Activated CD4-positive, CD25-positive, alpha-beta regulatory T cell (primary cell): ENCODE measurements at places on chromosomes 2 and 18.

DNA sequence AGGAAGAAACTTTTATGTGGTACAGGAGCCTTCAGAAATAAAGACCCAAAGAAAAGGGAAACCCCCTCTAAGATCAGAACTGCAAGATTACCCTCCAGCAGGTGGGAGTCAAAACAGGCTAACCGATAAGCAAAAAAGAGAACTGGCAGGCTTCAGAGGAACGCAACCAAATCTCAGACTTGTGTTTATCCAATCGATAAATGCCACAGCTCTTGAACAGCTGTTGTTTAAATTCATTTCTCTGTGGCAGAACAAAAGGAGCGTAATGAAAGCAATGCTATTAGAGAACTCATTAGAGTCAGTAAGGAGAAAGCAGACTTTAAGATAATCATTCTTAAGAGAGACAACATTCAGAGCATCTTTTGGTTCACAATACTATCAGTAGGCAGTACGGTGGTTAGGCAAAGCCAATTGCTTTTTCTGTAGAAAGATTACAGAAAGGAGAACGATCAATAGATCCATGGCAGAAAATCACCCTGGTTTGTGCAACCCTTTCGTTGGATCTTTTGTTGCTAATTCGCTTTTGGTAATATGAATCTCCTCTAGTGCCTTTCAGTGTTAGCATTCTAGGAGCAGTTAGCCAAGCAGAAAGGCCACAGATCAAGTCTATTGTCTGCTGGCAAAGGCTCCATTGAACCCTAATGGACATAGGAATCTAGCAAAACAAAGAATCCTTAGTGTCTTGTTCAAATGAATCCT lies 476.4 kb upstream of the CHST9 start:
- DNase-seq = no peak

GRCh38 chr2:165349181-165349580 lies 110.0 kb downstream of the SCN2A start:
- DNase-seq = no peak

DNA sequence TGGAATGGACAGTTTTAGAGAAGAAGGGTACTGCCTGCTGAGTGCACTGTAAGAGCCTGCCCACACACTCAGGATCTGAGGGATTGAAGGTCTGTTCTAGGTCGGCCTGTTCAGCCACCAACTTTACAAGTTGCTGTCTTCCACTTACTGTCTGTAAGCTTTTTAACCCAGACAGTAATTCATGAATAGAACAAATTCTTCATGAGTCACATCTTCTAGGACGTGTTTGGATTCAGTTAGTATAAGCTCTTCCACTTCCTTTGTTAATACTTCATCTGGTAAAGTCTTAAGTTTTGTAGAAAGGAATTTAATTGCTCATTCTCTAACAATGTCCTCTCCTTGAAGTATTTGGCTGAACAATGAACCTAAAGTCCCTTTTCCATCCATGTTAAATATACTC lies 74.6 kb downstream of the PDE11A start:
- no peak for DNase-seq

DNA sequence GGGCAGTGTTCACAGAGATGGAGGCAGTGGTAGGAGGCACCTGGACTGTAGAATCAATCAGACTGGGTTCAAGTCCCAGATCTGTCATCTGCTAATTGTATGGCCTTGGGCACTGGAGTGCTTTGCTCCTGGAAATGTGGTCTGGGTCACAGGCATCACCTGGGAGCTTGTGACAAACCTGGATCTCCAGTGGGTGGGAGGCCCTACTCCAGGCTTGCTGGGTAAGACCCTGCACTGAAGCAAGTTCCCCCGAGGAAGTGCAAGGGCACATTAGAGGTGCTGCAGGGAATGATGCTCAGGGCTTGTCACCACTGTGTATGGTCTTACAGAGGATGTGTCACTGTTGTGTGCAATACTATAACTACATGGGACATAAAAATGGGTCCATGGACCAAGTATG lies 220.5 kb upstream of the ID2 start:
- no peak for DNase-seq

GRCh38 chr2:152846697-152847470 lies 128.5 kb downstream of the ARL6IP6 start:
- DNase-seq = no peak

DNA sequence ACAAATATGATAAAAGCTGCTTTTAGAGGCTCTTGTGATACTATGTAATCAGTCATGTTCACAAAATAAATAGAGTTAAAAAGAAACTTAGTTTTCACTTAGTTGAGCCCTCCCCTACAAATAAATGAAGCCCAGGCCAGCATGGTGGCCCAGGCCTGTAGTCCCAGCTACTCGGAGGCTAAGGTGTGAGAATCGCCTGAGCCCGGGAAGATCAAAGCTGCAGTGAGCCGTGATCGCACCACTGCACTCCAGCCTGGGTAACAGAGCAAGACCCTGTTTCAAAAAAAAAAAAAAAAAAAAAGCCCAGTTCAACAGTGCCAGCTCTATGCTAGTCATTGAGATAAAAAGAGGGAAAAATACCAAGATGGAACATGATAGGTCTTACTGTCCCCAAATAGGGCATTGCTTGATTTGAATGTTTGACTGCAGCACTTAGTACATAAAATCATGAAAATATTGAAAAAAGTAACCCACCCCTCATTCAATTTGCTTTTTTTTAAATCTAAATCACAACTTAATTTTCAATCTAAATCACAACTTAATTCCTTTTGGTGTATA lies 1.5 kb downstream of the ASNSD1 start:
- DNase-seq = no peak

DNA sequence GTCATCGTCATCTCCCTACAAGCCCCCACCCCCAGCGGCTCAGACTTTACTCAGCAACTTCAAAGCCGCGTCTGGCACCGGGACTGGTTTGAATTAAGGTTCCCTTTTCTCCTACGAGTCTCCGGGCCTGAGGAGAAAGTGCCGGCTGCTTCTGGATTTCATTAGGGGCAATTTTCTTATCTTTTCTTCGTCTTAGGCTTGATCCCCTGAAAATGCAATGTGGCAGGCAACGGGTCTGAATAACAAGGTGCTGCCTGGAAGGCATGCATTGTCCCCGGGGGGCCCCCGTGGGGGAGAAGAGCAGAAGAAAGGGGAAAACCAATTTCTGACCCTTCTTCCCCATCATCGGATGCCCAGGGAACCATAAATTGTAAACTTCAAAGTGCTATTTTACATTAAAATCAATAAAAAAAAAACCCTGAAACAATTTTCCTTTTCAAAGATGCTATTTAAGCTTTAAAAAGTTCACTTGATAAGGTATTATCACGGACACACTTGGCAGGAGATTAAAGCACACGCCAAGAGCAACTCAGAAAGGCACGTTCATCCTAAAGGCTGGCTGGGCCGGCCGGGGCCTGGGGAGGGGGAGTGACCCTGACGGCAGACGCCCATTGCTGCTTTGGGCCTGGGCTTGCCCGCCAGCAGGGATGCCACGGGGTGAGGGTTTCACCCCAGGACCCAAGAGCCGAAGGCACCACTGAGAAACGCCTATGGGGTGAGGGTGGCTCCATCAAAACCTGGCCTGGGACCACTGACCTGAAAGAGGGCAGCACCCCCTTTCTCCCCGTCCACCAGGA lies 230.4 kb downstream of the TWIST2 start:
- DNase-seq = no peak

DNA sequence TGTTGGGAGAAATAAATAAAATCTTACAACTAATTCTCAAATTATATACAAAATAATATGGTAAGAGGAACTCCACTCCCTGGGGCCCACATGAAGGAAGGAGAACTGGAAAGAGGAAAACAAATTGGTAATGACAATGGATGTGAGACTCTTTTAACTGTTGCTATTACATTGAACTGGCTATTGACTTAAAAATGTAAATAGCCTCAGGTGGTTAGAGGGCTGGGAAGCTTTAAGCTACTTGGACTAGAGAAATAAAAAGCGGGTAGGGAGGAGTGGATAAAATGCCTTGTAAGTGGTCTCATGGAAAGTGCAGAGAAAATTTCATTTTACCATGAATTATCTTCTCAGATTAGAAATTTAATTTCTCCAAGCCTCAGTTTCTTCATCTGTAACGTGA lies 64.1 kb downstream of the KCNJ3 start:
- DNase-seq = no peak

- DNase-seq = no peak
Observed at GRCh38 chr2:38163006-38163405, 87.1 kb upstream of the CYP1B1 start.

GRCh38 chr2:26642429-26642828 lies 1.3 kb upstream of the CIB4 start:
- DNase-seq = no peak

GRCh38 chr2:201558665-201559064 lies 84.6 kb downstream of the TMEM237 start:
- DNase-seq = no peak

DNA sequence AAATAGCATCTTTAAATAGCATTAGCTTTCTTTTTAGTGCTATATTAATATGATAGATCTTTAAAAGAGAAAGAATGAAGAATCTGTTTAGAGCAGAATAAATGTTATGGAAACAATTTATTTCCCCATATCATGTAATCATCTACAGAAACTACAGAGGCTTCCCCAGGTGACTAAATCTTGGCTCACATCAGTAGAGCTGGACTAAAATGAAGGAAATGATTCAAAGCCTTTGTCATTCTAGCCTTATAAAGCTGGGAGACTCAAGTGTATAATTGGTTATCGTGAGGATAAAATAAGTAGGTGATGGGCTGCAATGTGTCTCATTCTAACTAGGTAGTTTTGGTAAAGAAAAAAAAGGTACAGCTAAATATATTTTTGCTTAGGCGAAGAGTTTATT lies 83.2 kb upstream of the UNC80 start:
- DNase-seq = no peak

DNA sequence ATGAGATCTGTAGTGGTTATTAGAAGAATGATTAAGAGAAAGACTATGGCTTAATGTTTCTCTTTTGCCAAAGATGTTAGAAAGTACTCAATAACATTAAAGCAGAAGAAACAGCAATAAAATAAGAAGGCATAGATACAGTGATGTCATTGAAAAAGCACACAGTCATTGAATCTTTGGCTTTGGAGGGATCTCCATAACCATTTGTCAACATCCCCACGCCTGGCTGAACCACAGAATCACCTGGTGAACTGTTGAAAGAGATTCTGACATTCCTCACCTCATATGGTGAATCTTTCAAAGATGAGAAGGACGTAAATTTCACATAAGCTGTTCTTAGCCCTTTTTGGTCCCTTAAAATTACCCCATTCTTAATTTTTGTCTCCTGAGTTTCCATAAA lies 324.6 kb upstream of the NRP2 start:
- DNase-seq = no peak

DNA sequence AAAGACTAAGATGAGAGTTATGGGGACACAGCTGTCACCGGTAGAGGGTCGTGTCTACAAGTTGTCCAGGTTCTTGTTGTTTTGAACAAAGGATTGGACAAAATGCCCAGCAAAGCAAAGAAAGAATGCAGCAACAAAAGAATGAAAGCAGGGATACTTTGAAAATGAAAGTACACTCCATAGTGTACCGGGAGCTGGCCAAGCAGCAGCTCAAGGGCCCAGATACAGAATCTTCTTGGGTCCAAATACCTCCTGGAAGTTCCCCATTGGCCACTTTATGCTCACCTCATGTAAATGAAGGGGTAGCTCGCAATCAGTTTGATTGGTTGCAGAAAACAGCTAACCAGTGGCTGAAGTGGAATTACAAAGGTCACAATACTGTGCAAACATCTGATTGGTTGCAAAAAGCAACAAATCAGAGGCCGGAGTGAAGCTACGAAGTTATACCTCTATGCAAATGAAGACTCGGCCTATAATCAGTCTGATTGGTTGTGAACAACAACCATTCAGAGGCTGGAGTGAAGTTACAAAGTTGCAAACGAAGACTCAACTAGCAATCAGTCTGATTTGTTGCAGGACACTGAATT lies 474.9 kb upstream of the TMEFF2 start:
- DNase-seq = no peak

GRCh38 chr2:237541243-237541642 lies 25.1 kb upstream of the PRLH start:
- no peak for DNase-seq

DNA sequence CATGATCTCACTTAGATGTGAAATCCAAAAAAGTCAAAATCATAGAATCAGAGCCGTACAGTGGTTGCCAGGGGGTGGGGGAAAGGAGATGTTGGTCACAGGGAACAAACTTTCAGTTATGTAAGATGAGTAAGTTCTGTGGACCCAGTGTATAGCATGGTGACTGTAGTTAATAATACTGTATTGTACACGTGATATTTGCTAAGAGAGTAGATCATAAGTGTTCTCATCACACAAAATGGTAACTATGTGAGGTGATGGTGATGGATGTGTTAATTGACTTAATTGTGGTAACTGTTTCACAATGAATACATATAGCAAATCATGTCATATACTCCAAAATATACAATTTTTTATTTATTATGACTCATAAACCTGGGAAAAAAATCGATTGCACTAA lies 202.1 kb upstream of the SMAD7 start:
- DNase-seq = no peak

- no peak for DNase-seq
Observed at GRCh38 chr2:11379558-11379957, 35.1 kb upstream of the ROCK2 start.

DNA sequence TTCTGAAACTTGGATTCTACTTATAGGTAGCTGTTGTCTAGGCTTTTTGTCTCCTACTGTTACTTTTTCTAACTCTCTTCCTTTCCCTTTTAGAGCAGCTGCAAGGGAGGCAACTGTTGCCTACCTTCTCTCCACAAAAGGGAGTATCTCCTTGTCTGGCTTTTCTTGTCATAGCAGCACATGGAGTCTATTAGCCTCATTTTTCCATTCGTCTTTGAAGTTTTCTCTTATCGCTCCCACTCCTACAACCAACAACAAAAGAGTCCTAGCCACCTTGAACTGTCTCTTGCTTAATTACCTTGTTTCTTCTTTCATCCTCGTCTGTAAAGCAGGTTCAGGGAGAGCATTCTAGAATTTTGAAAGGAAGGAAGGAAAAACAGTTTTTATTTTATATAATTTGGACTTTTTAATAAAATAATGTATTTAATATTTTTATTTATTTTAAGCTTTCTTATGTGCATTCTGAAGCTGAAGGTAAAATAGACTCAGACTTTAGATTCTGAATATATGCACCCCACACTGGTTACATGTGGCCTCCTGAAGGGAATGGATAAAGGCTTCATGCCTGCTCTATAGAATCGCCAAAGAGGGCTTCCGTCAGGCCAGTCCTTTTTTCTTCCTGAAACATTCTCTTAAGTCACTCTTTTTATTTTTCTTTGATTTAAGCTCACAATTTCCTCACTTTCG lies 154.4 kb downstream of the CSRNP3 start:
- no peak for DNase-seq

DNA sequence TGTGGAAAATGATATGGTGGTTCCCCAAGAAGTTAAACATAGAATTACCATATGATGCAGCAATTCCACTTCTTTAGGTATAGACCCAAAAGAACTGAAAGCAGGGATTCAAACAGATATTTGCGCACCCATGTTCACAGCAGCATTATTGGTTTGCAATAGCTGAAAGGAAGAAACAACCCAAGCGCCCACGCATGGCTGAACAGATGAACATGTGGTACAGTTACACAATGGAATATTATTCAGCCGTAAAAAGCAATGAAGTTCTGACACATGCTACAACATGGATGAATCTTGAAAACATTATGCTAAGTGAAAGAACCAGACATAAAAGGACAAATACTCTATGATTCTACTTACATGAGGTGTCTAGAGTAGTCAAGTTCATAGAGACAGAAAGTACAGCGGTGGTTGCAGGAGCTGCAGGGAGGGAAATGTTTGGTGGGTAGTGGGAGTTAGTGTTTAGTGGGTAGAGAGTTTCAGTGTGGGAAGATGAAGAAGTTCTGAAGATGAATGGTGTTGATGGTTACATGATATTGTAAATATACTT lies 26.7 kb upstream of the ASPRV1 start:
- DNase-seq = no peak
